ENCODE measurements at places on chromosomes 2 and 18.

DNA sequence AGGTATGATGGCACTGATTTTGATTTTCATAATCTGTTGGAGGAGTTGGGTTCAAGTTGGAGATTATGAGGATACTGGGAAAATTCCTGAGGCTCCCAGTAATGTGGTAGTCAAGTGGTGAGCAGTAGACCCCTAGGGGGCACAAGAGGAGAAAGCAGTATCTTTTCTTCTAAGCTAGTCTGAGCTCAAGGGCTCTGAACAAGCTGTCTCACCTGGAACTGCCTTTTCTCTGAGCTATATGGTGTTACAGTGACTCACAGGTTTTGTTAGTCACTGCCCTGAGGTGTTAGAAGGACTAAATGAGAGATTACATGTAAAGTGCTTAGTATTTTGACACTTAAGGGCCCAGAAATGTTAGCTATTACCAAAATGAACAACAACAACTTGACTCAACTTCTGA is 42.2 kb downstream of the CD302 start:
- no peak for DNase-seq

DNA sequence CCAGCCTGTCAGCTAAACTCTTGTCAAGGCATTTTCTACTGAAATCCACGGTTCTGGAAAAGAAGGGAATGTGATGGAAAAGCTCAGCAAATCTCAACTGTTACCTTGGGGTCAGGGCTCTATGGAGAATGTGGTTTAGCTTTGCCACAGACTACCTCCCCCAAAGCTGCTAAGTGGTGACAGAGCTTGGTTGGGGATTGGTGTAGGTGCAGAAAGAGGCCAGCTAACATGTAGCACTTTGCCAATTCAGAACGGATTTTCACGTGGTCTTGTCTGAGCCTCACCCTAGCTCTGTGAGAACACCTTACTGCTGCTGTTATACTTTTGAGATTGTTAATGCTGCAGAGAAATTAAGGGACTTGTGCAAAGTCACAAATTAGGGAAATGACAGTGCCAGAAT is 331.1 kb downstream of the RND3 start:
- DNase-seq: no peak

GRCh38 chr2:12032975-12033374 is 286.5 kb downstream of the LPIN1 start:
- no peak for DNase-seq

DNA sequence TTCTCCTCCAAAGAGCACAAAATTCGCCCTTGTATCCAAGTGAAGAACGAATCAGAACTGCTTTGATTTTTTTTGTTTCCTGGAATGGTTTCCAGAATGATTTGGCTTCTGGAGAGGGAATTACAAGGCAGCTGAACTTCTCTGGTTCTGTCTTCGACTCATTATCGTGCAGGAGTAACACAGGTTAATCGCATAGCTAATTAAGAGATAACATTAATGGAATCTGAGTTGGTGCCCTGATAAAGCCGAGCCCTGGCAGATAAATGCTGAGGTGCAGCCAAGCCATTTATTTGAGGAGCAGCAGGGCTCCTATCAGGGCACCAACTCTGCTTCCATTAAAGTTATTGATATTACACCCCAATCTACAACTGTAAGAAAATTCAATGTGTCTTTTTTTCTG is 433.7 kb downstream of the ZNF521 start:
- DNase-seq: no peak

DNA sequence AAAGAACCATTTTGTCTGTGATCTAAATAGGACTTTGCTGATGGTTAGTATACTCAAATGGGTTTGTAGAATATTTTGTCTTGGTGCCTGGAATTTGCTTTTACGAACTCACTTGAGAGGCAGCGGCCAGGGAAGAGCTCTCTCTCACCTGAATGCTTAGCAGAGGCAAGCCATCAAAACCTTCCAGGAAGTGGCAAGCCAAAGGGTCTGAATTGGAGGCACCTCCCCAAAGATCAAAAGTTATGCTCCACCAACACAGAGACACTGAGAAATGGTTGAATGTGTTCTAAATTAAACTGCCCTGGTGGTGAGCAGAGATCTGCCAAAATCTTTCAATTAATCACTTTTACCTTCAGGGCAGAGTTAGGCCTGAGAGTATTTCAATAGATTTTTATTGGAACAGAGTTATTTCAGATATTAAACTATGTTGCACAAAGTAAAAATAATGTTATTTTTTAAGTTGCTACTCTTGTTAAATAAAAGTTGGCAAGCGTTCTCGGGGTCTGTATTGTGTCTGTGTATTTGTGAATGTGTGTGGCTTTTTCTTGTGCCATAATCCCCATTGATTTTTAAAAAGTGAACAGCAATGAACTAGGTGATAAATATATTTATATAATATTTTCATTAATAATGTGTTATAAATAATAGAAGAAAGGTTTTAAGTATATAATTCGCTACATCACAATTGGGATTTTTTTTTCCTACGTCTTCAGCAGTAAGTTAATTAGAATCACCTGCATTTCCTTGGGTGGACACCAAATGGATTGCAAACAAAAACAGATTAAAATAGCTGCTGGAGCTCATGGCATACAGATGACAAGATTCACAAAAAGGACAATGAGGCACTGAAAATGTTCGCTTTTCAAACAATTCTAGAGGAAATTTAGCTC is 416.1 kb downstream of the ARHGAP15 start:
- no peak for DNase-seq

DNA sequence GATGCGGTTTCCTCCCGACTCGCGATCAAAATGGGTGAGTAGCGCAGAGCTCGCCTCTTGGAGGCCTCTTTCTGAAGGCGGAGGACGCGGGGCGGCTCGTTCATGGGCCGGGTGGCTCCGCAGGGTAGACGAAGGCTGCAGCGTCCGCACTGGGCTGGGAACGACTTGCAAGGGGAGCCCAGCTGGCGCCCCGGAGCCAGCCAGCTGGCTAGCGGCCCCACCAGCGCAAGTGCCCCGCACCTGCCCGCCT is 328 bp upstream of the PASK start:
- no peak for DNase-seq

- DNase-seq: no peak
These were observed 1.1 kb upstream of the SLC66A2 start for GRCh38 chr18:79952456-79952995.

GRCh38 chr18:76467371-76468190 is 27.5 kb downstream of the ZNF516 start:
- DNase-seq: no peak

GRCh38 chr2:207993151-207993763 is 32.1 kb downstream of the PLEKHM3 start:
- DNase-seq: no peak

DNA sequence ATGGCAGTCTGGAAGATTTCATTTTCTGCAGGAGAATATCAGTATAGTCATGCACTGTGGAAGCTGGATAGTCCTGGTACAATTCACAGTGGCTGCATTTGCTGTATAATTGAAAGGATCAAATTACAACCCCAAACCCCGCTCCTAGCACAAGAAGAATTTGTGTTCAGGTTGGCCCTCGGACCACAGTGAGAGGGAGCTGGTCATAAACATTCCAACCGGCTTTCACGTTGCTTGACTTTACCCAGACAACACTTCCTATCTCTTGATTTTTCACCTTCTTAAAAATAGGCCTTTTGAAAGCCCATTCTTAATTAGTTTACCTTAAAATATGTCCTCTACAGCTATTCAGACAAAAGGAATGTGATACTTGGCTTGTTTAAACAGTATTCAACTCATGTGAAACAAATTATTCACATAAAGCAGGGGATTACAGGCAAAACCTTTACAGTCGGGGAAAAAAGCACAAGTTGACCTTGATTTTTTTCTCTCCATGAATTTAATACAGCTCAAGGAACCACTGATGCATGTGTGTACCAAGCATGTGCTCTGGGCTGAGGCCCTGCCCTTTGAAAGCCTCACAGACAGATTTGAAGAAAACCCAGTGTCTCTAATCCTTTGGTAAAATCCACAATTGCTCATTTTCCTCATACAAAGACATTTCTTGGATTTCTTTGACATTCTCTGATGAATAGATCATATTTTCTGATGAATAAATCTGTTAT is 143.0 kb upstream of the SOX11 start:
- no peak for DNase-seq

DNA sequence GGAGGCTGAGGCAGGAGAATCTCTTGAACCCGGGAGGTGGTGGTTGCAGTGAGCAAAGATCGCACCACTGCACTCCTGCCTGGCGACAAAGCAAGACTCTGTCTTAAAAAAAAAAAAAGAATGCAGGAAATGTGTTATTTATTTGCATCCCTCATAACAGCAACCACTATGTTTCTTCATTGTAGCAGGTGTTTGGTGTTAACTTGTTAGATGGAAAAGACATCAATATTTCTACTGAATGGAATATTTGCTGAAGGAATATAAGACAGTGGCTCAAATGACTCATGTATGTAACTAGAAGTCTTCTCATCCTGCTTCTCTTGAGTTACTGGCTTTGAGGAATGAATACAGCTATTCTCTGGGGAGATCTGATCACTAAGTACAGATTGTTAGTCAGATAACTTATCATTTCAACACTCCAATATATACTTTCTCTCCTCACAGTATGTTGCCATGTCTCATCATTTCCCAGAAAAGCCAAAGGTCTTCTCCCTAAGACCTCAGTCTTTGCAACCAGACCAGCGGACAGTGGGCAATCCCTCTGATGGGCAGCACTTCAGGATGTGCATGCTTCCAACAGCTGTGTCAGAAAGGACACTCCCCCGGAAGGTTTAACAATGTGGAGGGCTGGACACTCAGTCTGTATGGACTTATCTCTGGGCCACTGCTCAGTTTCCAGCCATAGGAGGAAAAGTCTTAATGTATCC is 104.4 kb upstream of the STK17B start:
- no peak for DNase-seq

GRCh38 chr2:79782576-79783452 is 270.0 kb downstream of the CTNNA2 start:
- DNase-seq: no peak

DNA sequence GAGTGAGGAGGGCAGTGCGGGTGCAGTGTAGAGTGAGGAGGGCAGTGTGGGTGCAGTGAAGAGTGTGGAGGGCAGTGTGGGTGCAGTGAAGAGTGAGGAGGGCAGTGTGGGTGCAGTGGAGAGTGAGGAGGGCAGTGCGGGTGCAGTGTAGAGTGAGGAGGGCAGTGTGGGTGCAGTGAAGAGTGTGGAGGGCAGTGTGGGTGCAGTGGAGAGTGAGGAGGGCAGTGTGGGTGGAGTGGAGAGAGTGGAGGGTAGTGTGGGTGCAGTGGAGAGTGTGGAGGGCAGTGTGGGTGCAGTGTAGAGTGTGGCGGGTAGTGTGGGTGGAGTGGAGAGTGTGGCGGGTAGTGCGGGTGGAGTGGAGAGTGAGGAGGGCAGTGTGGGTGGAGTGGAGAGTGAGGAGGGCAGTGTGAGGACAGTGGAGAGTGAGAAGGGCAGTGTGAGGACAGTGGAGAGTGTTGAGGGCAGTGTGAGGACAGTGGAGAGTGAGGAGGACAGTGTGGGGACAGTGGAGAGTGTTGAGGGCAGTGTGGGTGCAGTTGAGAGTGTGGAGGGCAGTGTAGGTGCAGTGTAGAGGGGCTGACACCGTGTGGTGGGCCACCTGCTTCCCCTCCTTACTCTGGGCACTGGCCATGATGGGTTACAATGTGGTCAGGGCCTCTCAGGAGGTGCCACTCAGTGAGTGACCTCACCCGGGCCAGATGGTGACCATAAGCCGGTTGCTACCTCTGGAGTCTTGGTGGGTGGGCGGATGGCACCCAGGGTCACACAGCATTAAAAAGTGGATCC is 28.5 kb downstream of the INPP4A start:
- DNase-seq: no peak

Data from heart left ventricle (tissue), 16 donors.